ENCODE measurements at places on chromosomes 3 and 15.

GRCh38 chr15:88701561-88702095 is 62.8 kb downstream of the ISG20 start:
- peak; percentile 66 for DNase-seq

- DNase-seq, result no peak
Observed at GRCh38 chr3:181824961-181825360, 113.2 kb downstream of the SOX2 start.

DNA sequence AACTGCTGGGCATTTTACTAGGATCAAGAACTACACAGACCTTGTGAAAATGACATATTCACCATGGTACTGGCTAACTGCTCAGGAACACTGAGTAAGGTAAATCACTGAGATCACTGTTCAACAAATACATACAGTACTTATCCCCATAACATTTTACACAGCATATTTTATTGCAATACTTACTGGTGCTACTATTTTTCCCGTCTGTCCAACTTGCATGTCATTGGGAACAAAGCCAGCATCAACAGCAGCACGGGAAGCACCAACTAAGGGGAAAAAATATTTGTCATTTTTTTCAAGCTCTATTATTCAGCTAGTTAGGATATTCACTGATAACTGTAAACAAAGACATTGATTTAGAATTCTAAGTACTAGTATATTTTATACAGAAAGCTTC is 37.0 kb downstream of the ETFA start:
- DNase-seq, result no peak

DNA sequence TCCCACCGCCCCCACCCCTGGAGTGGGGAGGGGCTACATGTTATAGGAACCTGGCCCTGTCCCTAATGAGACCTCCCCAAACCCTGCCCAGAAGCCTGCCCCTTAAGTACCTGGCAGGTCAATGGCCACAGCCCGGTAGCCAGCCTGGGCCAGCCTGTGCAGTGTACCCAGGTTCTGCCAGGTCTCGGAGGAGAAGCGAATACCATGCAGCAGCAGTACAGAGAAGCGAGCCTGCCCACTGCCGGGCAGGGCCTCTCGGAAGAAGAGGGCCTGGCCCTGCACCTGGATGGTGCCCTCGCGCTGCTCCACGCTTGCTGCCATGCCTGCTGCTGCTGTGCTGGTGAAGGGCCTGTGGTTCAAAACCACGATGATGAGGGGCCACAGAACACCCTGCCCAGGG is 2.5 kb downstream of the ABHD14B start:
- no peak for DNase-seq

GRCh38 chr15:77418391-77418965 is 1.4 kb downstream of the PEAK1 start:
- DNase-seq, result no peak

- no peak for DNase-seq
Observed at GRCh38 chr3:109926376-109926775, 589.0 kb upstream of the DPPA4 start.

GRCh38 chr3:46228260-46229242 is 13.7 kb upstream of the CCR3 start:
- no peak for DNase-seq

- no peak for DNase-seq
Observed at GRCh38 chr3:184538666-184539431, 22.7 kb upstream of the EPHB3 start.

DNA sequence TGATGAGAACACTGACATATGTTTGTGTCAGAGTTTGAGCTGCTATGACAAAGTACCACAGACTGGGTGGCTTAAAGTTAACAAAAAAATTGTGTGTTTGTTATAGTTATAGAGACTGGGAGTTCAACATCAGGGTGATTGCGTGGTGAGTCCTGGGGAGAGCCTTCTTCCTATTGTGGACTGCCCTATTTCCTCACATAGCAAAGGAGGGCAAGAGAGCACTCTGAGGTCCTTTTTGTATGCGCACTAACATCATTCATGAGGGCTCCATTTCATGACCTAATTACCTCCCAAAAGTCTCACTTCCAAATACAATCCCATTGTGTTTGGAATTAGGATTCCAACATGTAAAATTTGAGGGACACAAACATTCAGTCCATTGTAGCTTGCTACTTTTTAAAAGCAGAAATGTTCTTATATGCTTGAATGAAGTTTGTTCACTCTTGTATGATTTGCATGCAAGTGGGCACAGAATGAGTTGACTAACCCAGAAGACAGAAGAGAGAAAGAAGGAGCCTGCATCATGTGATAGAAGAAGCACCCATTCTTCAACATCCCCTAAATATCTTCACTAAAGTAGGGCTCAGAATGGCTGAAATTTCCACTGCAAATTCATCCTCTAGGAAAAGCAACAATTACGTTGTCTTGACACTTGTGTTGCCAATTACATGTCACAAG is 18.9 kb upstream of the ALCAM start:
- DNase-seq, result no peak
